ENCODE measurements at places on chromosomes 6 and 20.

DNA sequence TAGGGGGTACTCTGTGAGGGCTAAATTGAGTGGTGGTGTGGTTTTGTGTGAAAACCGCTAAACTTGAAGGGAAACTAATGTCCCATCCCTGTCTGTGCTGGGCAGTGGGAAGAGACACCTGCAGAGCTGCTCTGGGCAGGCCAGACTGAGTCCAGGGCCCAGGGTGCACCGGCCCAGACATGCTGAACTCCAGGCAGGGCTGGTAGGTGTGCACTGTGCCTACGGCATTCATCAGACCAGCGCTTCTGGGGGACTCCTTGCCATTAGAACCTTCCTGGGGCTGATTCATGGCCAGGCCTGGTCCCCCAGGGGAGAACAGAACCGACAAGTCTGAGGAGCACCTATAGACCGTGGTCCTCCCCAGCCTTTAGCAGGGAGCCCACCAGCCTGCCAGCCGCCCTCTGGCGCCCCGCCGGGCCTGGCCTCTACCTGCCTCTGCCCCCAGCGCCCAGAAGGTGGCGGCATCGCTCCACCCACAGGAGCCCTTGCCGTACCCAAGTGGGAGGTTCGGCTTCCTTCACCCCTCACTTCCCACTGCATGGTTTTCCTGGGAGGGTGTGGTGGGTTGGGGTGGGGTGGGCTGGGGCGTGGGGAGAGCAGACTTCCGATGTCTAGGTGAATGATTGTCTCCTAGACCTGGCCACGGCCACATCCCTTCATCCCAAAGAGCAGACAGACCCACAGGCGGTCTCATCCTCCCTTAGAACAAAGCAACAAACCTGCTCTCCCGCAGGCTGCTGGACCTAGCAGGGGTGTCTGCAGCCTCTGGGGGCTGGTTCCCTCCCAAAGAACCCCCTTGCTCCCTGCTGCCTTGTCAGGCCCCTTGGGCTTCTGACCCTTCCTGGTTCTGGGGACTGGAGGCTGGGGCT is 15.5 kb downstream of the CCDC167 start:
- DNase-seq, result peak; percentile 22

DNA sequence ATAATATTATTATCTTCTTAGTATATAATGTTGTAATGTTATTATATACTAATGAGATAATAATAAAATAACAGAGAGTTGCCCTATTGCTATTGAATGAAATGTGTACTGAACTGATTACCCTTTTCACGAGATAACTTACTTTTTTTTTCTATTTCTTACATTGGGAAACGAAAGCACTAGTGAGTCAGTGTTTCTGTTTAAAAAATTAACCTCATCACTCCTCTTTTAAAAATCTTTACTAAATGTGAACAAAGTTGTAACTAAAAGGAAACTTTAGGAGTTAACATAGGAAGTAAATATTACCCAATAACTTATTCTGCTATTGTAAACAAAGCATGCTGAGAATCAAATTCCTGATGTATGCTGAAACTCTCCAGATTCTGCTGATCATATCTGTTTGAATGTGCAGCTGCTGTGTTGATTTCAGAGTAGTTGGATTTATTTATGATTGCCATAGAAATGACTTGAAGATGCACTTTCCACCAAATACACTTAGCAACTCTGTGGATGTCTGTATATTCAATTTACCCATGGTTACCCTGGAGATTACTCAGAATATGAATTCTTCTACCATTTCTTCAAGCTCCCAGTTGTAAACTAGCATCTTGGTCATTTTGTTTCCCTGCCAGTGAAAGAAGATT is 523.4 kb downstream of the TENT5A start:
- DNase-seq, result no peak

GRCh38 chr20:57663241-57663640 is 43.0 kb upstream of the ZBP1 start:
- DNase-seq, result no peak

DNA sequence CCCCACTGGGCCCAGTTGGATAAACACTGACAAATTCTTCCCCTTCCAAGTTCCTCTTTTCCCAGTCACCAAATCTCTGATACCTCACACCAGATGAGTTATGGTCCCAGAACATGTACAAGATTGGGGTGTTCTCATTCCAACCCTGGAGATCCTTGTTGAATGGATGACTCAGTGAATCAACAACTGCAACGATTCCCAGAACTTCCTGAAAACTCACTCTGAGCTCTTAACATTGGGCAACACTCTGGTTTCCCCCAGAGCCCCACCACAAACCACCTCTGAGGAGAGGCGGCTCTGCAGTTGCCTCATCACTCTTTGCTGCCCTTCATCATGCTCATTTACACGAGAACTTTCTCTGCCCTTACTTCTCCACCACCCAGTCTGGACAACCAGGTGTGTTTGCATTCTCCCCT is 115.2 kb downstream of the MRPL14 start:
- peak; percentile 65 for DNase-seq

- no peak for DNase-seq
Observed at GRCh38 chr6:24099181-24099580, 26.8 kb upstream of the NRSN1 start.
